ENCODE measurements at places on chromosomes 5 and 9.
A peak's percentile ranks its signal among the peaks of the same experiment; 100 is the strongest.

GRCh38 chr5:67014957-67015400 is 181.6 kb downstream of the CD180 start:
- DNase-seq, result no peak

GRCh38 chr9:134681061-134681661 is 39.6 kb downstream of the COL5A1 start:
- DNase-seq, result no peak

DNA sequence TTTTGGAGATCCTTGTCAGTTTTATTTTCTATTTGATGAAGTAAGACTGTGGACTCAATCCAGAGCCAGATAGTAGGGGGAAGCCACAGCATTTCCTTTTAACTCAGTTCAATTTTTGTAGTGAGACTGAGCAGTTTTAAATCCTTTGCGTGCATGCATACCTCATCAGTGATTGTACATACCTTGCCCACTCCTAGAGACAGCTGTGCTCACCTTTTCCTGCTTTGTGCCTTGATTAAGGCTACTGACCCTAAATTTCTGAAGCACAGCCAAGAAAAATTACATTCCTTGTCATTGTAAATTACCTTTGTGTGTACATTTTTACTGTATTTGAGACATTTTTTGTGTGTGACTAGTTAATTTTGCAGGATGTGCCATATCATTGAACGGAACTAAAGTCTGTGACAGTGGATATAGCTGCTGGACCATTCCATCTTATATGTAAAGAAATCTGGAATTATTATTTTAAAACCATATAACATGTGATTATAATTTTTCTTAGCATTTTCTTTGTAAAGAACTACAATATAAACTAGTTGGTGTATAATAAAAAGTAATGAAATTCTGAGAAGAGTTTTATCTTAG is 17.8 kb downstream of the DIMT1 start:
- no peak for DNase-seq

DNA sequence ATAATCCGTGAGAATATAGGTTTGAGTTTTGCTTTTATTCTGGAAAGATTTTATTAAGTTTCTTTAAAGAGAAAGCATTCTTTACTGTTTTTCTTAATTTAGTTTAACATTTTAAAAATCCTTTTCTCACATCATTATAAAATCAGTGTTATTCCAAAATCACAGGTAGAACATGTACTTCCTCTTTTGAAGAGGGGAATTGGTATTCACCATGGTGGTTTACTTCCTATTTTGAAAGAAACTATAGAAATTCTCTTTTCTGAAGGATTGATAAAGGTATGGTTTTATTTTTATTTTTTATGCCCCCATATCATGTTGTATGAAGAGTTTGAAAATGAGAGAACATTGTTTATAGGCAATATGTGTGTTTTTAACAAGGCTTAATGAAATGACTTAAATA is 43.0 kb downstream of the MTREX start:
- no peak for DNase-seq

- DNase-seq, result no peak
Observed at GRCh38 chr9:93041108-93041802, 17.2 kb upstream of the SUSD3 start.

- no peak for DNase-seq
Observed at GRCh38 chr9:85702726-85703289, 38.9 kb downstream of the AGTPBP1 start.

DNA sequence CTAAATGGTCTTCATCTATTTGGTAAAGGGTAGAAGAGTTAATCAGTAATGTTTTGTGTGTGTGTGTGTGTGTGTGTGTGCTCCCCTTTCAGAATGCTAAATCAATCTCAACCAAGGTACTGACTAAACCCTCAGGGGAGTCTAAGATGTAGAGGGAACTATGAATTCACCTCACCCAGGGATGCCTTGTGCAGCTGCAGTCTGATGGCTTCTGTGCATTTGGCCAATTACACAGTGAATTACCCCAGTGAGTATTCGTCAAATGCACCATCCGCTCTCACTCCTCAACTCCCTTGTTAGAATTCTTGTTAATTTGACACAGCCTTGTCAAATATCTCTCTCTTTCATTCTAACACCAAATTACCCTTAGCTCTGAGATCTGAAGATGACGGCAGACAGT is 234.6 kb downstream of the GABRB2 start:
- DNase-seq, result no peak

DNA sequence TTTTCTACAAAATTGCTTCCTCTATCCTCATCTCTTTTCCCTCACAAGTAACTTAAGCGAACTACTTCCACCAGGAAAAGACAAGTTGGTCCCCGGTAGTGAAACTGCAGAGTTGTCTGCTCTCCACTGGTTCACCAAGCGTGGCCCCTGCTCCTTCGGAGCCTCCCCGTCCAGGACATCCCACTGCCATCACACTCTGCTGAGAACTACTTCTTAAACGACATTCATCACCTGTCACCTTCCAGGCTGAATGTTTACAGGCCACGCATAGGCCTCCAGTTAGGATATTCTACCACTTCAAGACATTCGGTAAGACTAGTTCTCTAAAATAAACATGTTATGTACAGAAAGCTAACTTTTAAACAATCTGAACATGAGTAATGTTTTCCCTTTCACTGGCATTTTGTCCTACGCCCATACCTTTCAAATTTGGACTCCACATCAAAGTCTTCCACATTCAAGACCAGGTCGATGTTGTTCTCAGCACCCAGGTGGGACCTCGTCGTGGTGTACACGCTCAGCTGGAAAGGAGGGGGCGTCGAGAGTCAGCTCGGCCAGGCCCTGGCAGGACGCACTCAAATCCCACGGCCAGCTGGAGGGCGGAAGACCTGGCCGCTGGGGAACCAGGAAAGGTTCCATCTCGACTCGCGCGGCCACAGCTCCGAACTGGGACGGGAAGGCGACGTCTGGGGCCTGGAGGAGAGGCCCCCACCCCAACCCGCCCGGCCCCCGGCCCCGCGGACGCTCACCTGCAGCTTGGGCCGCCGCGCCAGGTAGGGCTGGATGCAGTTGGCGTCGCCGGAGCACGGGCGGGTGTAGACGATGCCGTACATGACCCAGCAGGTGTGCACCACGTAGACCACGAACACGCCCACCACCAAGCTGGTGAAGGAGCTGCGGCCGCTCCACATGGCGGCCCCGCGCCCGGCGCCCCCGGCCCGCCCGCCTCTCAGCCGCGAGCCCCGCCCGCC is 683 bp downstream of the CLPTM1L start:
- no peak for DNase-seq

- no peak for DNase-seq
Observed at GRCh38 chr9:112571624-112572355, 85.2 kb downstream of the KIAA1958 start.

DNA sequence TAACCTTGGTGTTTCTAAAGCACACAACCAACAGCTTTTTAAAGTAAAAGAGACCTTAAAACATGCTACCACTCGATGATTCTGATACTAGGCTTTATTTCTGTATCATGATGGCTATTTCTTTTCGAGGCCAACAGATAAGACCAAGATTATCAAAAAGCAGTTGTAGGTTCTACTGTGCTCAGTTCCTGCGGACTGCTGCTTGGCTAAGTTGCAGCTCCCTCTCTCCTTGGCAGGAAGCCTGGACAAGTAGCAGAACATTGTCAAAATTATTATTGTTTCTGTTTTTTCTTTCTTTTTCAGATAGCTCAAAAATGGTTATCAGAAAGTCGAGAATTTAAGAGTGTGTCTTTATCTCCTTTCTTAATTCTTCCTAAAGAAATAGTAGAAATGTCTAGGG is 607.6 kb downstream of the PTPRD start:
- DNase-seq, result no peak

DNA sequence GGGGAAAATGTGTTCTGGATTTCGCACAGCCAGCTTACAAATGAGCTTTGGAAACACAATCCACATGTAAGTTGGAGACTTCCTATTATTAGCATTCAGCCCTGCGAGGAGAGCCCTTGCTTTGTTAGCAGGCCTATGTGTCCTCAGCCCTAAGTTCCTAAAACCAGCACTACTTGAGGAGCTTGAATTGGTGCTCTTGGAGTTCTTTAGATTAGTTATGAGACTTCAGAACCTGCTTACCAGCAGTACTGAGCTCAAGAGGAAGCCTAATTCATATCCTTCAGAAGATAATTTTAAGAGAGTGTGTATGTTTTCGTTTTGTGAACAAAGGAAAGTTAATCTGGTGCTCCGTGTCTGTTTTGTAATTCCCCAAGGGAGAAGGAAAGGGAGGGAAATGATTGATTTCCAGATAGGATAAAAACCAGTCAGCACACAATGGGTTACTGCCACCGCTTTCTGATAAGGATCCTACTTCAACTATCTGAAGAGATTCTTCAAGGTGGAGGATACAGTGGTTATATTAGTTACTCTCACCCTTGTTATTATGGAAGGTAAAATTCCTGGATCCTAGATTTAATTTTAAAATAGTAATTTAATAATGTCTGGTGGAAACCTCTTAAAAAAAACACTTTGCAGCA is 35.2 kb downstream of the PIK3R1 start:
- no peak for DNase-seq

- DNase-seq, result no peak
Observed at GRCh38 chr9:20985851-20986600, 45.4 kb downstream of the HACD4 start.

- DNase-seq, result no peak
Observed at GRCh38 chr5:72126796-72127195, 19.5 kb downstream of the MAP1B start.

DNA sequence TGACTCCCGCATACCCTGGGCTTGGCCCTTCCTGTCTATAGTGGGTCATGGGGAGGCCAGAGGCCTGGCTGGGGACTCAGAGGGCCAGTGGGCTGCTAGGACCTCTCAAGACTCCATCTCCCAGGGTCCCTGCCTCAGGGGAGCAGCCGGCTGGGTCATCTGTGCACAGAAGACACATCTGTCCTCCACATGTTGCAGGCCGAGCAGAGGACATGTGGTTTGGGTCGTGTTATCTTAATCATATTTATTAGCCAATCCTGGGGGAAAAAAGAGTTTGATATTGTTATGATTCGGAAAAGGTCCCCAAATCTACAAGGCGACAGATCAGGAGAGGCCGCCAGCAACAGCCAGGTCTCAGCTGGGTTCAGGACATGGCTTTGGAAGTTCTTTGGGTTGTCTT is 14.4 kb downstream of the LMX1B start:
- no peak for DNase-seq

- DNase-seq, result no peak
Observed at GRCh38 chr5:140131967-140132409, 6.3 kb downstream of the IGIP start.

DNA sequence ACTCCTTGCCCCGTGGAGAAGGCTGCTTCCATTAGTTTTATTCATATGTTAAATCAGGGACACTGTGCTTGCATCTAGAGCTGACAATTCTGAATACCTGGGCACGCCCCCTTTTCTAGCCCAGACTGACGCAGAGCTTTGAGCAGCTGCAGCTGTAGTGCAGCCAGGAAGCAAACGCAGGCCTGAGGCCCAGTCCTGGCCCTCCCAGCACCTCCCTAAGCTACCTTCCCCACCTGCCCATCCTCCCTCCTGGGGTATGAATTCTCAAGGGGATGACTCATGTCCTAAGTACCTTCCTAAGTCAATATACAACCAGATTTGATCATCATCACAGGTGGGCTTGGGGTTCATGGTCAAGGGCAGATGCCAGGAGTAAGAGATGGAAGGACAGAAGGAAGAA is 3.5 kb downstream of the PHF19 start:
- peak; percentile 49 for DNase-seq

DNA sequence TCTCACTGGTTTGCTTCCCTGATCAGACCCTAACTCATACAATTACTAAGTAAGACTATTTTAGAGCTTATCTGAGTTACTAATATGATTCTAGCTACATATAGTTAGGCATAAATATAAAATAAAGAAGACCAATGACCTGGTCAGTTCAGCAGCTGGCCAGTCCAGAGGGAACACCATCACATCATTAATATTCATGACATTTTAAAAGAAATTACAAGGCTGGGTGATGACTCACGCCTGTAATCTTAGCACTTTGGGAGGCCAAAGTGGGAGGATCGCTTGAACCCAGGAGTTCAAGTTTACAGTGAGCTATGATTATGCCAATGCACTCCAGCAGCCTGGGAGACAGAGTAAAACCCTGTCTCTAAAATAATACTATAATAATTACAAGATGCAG is 37.0 kb upstream of the CDC42SE2 start:
- no peak for DNase-seq

- no peak for DNase-seq
Observed at GRCh38 chr5:132483661-132484390, 6.7 kb downstream of the IRF1 start.

DNA sequence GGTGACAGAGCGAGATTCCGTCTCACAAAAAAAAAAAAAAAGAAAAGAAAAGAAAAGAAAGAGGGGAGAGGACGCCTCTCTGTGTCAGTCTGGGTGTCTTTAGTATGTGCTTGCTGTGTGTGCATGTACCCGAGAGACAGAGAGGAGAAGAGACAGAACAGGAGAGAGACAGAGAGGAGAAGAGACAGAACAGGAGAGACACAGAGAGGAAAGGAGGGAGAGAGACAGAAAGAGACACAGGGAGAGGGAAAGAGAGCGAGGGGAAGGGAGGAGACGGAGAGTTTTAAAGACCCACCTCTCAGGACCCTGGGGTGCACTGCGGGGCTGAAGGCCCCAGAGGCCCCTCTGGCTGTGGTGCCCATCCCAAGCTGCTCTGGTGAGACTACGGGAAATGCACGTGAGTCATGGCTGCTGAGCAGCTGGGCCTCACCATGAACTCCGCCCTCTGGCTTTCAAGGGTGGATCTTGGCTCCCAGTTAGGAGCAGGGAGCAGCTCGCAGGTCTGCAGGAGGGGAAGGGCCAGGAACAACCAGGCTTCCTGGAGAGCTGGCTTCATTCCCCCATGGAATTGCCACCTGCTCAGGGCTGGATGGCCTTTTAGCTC is 7.9 kb downstream of the SLC6A3 start:
- no peak for DNase-seq

DNA sequence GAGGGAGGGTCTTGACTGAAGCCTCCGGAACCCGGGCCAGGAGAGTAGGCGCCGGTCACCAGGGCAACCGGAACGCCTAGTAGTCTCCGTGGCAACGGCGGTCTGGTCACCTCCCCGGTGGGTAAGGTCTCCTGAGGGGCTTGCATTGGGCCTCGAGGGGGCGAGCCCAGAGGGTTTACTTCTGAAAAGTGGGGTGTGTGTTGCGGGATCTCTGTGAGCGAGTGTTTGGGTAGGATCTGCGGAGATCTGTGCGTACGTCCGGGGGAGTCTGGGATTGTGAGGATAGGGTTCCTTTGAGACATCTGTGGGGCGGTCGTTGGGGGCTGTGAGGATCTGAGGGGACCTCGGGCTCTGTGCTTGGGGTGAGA is at the start of gene FAM221B:
FAM221B (minus strand) TSS at position 17 of the 368 bp plus-strand sequence. CDS start 2,571 bp downstream, outside the sequence.
- DNase-seq, result no peak

DNA sequence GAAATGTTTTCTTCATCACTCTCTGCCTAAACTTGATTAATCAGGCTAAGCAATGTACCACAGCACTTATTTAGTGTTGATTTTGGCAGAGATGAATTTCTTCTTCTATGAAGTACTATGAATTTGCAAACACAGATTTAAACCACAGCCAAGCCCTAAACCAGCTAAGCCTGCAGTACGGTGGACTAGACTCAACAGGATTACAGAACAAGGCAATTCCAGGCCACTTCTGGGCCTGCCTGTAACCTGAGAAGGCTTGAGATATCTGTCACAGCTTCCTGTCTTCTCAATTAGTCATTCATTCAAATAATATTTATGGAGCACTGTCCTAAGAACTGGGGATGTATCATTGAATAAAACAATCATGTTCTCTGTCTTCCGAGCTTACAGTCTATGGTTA is 32.4 kb upstream of the CAST start:
- DNase-seq, result no peak

GRCh38 chr5:27706832-27707231 is 668.4 kb upstream of the CDH9 start:
- DNase-seq, result no peak

All from HAP-1 (cell line).